ENCODE measurements at places on chromosomes 2 and 18.

DNA sequence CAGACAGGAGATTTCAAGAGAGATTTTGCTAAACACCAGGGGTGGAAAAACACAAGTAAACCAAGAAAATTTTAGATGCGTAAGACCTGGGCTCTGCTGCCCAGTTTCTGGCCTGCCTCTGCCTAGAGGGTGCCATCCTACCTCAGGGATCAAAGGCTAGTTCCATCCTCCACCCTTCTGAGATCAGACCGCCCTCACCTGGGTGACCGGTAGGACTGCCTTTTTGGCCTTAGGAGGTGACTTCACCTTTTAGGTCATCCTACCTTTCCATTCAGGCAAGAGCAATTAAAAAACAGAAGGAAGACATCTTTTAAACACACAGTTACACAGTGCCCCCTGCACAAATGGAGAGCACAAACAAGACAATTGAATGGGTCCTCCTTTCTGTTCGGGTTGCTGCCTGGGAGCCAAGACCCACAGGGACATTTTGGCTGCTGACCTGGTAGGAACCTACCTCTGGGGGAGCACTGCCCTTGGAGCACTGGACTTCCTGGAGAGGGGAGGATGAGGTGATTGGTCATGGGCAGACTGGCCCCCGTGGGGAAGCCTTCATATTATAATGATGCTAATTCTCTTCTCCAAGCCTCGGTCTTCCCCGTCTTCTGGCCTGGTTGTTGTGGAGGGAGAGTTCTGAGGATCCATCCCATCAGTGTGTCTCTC, 3.1 kb downstream of the PSD4 start:
- no peak for DNase-seq

GRCh38 chr18:60649107-60649506, 276.5 kb upstream of the MC4R start:
- DNase-seq: no peak

GRCh38 chr2:159218389-159218788, 68.1 kb downstream of the WDSUB1 start:
- DNase-seq: no peak

- DNase-seq: peak; percentile 13
These were observed 38.2 kb downstream of the CERS6 start for GRCh38 chr2:168494190-168494711.

DNA sequence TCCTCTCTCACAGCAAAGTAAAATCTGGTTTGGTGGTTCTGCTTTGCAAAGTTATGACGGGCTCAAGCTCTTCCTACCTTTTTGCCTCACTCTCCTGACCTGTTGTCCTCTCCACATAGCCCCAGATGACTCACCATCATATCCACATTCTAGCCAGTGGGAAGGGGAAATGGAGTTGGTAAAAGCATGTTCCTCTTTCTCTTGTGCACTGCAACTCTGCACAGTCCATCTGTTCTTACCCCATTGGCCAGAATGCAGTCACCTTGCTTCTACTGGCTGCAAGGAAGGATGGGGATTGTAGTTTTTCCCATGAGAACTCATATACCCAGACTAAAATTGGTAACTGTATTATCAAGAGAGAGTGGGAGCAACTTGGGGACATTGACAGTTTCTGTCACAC, 50.4 kb upstream of the SMIM21 start:
- no peak for DNase-seq

GRCh38 chr18:54737986-54738385, 90.3 kb upstream of the RAB27B start:
- no peak for DNase-seq
